ENCODE measurements at places on chromosomes 6 and 20.

DNA sequence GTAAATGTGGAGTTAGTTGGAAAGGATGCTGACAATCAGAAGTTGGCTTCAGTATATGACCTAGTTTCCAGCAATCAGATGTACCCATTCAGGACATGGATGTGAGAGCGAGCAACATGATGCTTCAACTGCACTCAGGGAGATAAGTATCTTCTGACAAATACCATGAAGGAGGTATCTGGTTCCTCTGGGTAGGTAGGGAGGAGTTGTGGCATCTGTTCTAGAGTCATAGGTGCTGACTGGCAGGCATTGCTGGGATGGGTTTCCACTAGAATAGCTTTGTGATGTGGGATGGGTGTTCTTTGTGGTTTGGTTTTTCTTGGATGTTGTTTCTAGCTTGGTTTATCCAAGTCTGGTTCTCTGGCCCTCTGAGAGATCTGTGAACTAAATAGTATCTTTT is 3.9 kb upstream of the REV3L start:
- DNase-seq, result peak; percentile 48
- H3K4me3 ChIP-seq, result peak overlapping the region; percentile 26
- peak overlapping the region; percentile 84 for H3K27ac ChIP-seq
- H3K36me3 ChIP-seq, result peaks cover 19% of the 10 kb centered on the region

- no peak overlapping the region for H3K4me3 ChIP-seq
- no peaks in the 10 kb centered on the region for H3K27me3 ChIP-seq
- DNase-seq, result no peak
- H3K27ac ChIP-seq, result peak overlapping the region; percentile 65
Measured at GRCh38 chr6:158041788-158042187, 60.1 kb downstream of the SYNJ2 start.

DNA sequence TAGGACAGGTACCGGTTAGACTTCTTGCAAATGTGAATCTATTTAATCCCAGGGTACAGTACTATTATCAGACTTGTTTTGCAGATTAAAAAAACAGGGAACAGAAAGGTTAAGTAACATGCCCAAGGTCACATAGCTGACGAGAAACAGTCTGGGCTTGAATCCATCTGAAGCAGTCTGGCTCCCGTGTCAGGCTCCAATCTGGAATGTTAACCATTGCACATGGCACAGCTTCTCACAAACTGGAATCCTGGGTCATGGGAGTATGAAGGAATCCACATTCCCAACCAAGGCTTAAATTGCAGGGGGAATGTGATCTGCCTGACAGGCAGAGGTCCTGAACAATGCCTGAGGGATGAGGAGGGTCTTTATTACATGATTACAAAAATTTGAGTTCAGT is 187.5 kb upstream of the SPTLC3 start:
- H3K27me3 ChIP-seq, result no peaks in the 10 kb centered on the region
- H3K4me1 ChIP-seq, result no peaks in the 10 kb centered on the region
- no peaks in the 10 kb centered on the region for H3K36me3 ChIP-seq

GRCh38 chr6:134035823-134036296 is 16.6 kb downstream of the SLC2A12 start:
- no peaks in the 10 kb centered on the region for H3K36me3 ChIP-seq
- H3K27ac ChIP-seq, result no peak overlapping the region
- peaks cover 3% of the 10 kb centered on the region for H3K27me3 ChIP-seq
- DNase-seq, result no peak
- H3K4me1 ChIP-seq, result peaks cover 23% of the 10 kb centered on the region

GRCh38 chr20:61118429-61119224 is 133.4 kb upstream of the CDH4 start:
- H3K4me3 ChIP-seq, result no peak overlapping the region
- no peak for DNase-seq
- H3K4me1 ChIP-seq, result no peaks in the 10 kb centered on the region

DNA sequence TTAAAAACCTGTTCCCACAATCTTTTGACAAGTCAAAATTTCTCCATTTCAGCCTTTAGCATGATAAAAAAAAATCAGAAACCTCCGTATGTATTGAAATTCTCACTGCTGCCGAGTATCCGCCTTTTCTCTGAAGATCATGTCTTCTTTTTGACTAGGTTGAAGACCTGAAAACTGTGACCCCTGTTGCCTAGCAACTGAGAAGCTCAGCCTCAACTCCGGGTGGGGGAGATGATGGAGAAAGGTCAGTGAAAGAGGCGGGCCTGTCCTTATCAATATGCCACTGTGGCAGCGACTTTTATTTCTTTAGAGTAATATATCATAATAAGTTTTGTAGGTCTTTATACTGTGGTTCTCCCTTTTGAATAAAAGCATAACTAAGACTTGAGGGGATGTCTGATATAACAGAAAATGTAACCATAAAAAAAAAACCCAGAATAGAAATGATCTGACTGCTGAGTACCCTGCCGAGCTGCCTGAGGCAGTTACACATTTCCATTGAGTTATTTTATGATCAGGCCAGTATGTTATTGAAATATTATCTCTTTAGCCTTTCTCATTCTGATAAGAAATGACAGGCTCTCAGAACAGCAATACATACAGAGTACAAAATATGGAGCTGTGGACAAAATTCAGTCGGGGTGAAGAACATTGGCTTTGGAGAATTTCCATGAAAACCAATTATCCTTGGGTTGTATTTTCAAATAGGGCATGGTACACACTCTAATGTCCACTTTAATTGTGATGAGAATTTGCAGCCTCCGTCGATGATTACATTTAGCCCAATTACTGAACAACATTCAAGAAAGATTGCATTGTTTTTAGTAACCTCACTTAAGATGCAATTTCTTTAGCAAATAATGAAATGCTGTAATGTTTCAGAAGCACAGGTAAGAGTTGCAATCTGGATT is 136.7 kb upstream of the EEF1E1 start:
- H3K36me3 ChIP-seq, result no peaks in the 10 kb centered on the region
- no peak overlapping the region for H3K27ac ChIP-seq
- H3K4me3 ChIP-seq, result no peak overlapping the region
- DNase-seq, result no peak

GRCh38 chr20:61964675-61965605 is 100.7 kb downstream of the TAF4 start:
- H3K27me3 ChIP-seq, result peaks cover 15% of the 10 kb centered on the region
- H3K36me3 ChIP-seq, result no peaks in the 10 kb centered on the region
- H3K4me1 ChIP-seq, result no peaks in the 10 kb centered on the region
- H3K4me3 ChIP-seq, result no peak overlapping the region

GRCh38 chr6:156762547-156762946 is 14.6 kb upstream of the ARID1B start:
- H3K4me3 ChIP-seq, result no peak overlapping the region
- no peak for DNase-seq
- H3K36me3 ChIP-seq, result no peaks in the 10 kb centered on the region
- peaks cover 1% of the 10 kb centered on the region for H3K4me1 ChIP-seq
- H3K27ac ChIP-seq, result no peak overlapping the region
- H3K27me3 ChIP-seq, result peaks cover 4% of the 10 kb centered on the region

- no peaks in the 10 kb centered on the region for H3K27me3 ChIP-seq
- peak overlapping the region; percentile 94 for H3K4me3 ChIP-seq
Measured at GRCh38 chr20:49276961-49277785, 684 bp downstream of the ZNFX1 start.

GRCh38 chr20:51510936-51511605 is 31.4 kb downstream of the NFATC2 start:
- H3K27ac ChIP-seq, result peak overlapping the region; percentile 82
- peaks cover 53% of the 10 kb centered on the region for H3K4me1 ChIP-seq
- DNase-seq, result no peak
- H3K4me3 ChIP-seq, result no peak overlapping the region
- H3K27me3 ChIP-seq, result no peaks in the 10 kb centered on the region
- H3K36me3 ChIP-seq, result peaks cover 67% of the 10 kb centered on the region

GRCh38 chr20:35598476-35598875 is 17.2 kb upstream of the SPAG4 start:
- DNase-seq, result no peak
- H3K4me1 ChIP-seq, result peaks cover 7% of the 10 kb centered on the region
- H3K4me3 ChIP-seq, result no peak overlapping the region
- peaks cover 57% of the 10 kb centered on the region for H3K27me3 ChIP-seq

- no peak overlapping the region for H3K4me3 ChIP-seq
- no peak overlapping the region for H3K27ac ChIP-seq
- peaks cover 6% of the 10 kb centered on the region for H3K4me1 ChIP-seq
- DNase-seq, result no peak
- no peaks in the 10 kb centered on the region for H3K27me3 ChIP-seq
Measured at GRCh38 chr20:59775687-59776055, 157.8 kb downstream of the SYCP2 start.

- peak; percentile 39 for DNase-seq
- H3K36me3 ChIP-seq, result peaks cover 38% of the 10 kb centered on the region
- no peak overlapping the region for H3K4me3 ChIP-seq
- no peak overlapping the region for H3K27ac ChIP-seq
Measured at GRCh38 chr6:2935566-2936291, 32.6 kb upstream of the SERPINB9 start.

DNA sequence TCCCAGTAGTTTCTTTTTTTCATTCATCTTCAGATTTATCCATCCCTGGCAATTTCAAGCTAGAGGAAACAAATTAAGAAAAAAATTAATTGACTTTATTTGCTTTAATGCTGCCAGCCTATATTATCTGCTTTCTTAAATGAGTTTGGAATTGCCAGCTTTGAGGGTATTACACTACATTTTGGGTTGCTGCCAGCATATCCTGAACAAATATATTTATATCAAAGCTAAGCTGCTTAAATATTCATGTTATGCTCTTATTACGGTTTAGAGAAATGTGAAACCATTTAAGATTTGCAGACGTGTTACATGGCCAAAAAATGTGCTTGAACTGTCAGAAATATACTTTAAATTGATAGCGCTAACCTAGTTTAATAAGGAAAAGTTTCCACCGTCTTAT is 59.7 kb downstream of the GRIK2 start:
- no peak for DNase-seq
- H3K4me3 ChIP-seq, result no peak overlapping the region
- no peaks in the 10 kb centered on the region for H3K36me3 ChIP-seq
- no peaks in the 10 kb centered on the region for H3K4me1 ChIP-seq
- H3K27ac ChIP-seq, result no peak overlapping the region

- no peaks in the 10 kb centered on the region for H3K27me3 ChIP-seq
- H3K4me3 ChIP-seq, result no peak overlapping the region
- peaks cover 11% of the 10 kb centered on the region for H3K36me3 ChIP-seq
Measured at GRCh38 chr20:58403272-58403671, 14.2 kb downstream of the VAPB start.

GRCh38 chr6:26156850-26157250 is 69.6 kb downstream of the HFE start:
- peaks cover 17% of the 10 kb centered on the region for H3K27me3 ChIP-seq
- peak; percentile 91 for DNase-seq
- H3K36me3 ChIP-seq, result peaks cover 16% of the 10 kb centered on the region

All from activated CD8-positive, alpha-beta memory T cell treated with anti-CD3 and anti-CD28 coated beads, Interleukin-2, amount 10 ng/mL, durations not matched to agents 7 days and 5 days (primary cell).